ENCODE measurements at places on chromosomes 7 and 10.

DNA sequence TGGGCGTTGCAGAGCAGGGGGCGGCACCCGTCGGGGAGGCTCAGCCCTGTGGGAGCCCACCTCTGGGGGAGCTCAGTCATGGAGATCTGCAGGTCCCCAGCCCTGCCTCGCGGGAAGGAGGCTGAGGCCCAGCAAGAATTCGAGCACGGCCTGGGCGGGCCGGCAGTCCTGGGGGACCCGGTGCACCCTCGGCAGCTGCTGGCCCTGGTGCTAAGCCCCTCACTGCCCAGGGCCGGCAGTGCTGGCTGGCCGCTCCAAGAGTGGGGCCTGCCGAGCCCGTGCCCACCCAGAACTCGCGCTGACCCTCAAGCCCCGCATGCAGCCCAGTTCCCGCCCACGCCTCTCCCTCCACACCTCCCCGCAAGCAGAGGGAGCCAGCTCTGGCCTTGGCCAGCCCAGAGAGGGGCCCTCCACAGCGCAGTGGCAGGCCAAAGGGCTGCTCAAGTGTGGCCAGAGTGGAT is 76.2 kb downstream of the TMEM26 start:
- DNase-seq, result no peak

DNA sequence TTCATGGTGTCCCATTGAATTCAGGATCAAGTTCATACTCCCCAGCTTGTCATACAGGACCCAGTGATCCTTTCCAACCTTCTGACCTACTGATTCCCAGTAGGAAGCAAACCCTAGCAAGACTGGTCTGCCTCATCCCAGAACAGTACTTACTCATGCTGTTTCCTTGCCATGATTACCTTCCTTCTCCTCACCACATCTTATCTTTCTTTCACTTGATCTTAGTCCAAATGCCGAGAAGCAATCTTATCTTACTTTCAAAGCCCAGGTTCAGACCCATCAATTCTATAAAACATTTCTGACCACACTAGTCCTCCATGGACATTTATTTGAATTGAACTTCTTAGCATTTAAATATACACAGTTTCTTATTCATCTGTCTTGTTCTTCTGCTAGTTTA is 26.6 kb upstream of the ATRNL1 start:
- no peak for DNase-seq

GRCh38 chr7:101315336-101315735 is 6.3 kb downstream of the IFT22 start:
- DNase-seq, result peak; percentile 64

- no peak for DNase-seq
Observed at GRCh38 chr7:99195867-99196266, 12.0 kb downstream of the KPNA7 start.

DNA sequence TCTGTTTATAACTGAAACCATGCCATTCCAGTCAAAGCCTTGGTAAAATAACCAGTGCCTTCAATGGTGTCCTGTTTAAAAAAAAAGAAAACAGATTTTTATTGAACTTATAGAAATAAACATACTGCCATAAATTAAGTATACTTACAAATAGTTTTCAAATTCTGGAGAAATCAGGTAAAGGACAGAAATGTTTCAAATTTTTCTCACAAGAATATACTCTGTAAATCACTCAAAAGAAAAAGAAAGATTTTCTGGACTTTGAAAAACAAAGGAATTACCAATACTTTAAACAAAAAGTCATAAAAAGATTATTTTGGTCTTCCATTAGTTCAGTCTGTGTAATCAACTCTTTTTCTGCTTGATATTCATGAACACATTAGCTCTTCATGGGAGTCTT is 23.9 kb downstream of the MRPL32 start:
- no peak for DNase-seq

DNA sequence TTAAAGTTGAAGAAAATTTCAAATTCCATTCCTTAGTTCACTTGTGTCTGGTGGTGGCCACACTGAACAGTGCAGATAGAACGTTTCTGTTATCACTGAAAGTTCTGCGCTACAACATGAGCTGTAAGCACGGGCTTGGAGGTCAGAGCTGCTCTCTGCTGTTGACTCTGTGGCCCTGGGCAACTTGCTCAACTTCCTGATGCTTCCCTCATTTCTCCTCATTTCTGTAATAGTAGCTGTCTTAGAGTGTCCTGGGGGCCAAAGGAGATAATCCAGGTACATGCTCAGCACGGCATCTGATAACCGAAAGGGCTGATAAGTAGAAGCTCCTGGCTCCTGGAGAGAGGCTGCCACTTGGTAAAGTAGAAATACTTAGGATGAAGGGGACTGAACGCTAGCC is 92.3 kb upstream of the DUSP5 start:
- DNase-seq, result no peak

DNA sequence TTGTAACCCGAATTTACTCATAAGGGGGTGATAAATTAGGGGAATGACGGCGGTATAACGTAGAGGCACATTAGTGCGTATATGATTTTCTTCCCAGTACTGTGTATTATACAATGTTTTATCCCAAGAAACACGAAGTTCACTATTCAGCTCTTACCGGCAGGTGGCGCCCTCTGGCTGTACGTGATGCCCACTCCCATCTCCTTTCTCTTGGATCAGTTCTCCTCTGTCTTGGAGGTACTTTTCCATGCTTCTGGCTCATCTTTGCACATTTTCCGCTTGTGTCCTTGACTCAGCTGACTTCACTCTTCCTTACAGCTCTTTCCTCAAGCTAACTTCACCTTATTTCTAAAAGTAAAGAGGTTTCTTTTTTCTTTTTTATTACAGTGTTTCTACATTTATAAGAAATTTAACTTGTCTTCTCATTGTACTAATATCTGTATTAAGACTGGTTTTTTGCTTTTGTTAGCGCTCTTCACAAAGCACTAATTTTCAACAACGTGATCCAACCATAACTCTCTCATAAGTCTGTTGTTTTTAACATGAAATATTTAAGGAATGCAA is 21.3 kb downstream of the TMEM176B start:
- peak; percentile 81 for DNase-seq

DNA sequence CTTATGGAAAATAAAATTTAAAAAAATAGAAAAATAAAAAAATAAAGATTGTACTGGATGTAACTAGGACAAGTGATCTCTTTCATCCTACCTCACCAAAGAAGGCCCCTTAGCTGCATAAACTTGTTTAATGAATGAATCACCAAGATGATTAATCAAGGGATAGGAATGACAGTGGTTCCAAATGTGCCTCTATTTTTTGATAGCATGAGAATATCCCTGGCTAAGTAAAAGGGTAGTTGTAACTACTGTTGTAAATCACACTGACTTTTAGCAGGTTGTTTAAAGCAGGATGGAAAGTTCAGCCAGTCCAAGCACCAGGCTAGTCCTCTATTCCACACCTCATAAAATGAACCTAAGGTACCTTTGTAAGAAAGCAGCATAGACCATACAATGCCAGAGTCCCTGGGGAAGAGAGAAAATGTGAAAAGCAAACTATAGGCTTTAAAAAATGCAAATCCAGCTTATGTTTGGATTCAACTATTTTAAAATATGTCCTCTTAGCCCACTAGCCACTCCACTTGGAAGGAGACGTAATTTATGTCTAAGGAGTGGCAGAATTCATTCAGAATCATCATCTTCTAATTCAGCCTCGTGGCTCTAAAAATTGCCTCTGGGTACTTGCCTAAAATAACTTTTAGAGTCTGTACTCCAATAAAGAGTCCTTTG is 126.8 kb downstream of the SKIDA1 start:
- no peak for DNase-seq

- DNase-seq, result no peak
Observed at GRCh38 chr10:10326116-10326515, 691.6 kb upstream of the CELF2 start.

DNA sequence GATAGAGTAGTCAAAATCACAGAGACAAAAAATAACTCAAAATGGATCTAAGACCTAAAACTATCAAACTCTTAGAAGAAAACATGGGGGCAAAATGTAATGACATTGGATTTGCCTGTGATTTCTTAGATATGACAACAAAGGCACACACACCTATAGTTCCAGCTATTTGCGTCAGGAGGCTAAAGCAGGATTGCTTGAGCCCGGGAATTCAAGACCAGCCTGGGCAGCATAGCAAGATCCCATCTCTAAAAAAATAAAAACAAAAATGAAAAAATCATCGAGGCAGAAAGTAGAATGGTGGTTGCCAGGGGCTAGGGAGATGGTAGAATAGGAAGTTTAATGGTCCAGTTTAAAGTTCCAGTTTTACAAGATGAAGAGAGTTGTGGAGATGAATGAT is 113.3 kb downstream of the NRF1 start:
- DNase-seq, result no peak

DNA sequence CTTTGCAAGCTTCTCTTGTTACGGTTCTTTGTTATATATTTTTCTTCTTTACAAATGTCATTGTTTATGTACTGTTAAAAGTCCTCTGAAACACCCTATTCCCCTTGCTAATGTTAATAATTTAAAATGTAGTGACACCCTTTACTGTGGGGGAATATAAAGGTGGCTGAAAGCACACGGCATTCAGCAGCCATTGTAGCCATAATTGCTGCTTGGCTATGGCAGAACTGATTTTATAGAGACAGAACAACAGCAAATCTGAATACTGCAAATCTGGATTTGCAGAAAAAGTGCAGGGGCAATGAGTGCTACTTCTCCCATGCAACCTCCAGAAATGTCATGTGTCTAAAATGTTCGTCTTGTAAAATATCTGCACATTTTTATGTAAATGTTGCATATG is 3.7 kb upstream of the WASL start:
- no peak for DNase-seq

GRCh38 chr7:31651234-31652062 is 35.6 kb upstream of the PPP1R17 start:
- DNase-seq, result no peak

DNA sequence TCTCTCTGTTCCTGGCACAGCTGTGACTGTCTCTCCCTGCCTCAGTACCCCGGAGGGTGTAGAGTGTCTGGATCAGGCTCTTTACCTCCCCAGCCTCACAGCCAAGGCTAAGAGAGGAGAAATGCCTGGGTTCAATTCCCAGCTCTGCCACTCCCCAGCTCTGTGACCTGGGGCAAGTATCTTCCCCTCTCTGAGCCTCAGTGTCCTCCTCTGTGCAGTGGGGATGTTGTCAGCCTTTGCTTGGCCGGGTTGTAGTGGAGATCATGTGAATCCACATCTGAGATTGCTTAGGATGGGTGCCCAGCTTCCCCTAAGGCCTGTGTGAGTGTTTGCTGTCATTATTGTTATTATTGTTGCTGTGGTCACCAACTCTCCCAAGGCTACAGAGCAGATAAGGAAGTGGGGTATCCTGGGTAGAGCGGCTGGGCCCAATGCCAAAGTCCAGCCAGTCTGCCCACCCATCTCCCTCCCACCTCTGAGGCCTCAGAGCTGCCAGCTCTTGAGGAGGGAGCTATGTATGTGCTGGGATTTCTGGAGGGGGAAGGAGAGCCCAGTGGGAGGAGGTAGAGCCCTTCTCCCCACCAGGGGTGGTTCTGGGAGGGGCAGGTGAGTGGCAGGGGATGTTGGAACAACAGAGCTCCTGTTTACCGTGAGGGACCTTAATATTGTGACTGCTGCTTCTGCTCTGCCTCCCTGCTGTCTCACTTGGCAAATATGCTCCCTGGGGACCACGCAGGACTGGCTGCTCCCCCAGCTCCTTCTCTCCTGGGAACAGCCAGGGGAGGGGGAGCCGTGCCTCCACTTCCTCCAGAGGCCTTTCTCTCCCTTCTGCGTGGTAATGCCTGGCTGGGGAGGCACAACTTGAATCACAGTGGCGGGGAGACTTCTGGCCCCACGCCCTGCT is 170.5 kb downstream of the RPS24 start:
- no peak for DNase-seq

DNA sequence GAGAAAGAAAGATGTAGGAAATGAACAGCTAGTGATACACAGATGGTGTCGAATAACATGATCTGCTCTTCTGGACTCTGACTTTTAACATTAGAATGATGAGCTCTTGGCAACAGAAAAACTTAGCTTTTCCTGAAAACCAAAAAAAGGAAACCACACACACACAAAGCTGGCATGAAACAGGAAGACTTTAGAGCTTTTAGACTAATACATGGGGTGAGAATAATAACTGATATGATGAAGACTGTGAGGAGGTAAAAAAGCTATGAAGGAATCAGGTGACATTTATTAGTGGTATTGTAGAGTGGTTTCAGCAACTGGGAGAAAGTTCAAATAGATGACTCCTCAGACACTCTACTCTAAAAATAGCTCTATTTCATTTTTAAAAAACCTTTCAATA is 491.9 kb downstream of the PARD3 start:
- no peak for DNase-seq

- DNase-seq, result peak; percentile 71
Observed at GRCh38 chr10:50621968-50622705, 1.6 kb downstream of the SGMS1 start.

DNA sequence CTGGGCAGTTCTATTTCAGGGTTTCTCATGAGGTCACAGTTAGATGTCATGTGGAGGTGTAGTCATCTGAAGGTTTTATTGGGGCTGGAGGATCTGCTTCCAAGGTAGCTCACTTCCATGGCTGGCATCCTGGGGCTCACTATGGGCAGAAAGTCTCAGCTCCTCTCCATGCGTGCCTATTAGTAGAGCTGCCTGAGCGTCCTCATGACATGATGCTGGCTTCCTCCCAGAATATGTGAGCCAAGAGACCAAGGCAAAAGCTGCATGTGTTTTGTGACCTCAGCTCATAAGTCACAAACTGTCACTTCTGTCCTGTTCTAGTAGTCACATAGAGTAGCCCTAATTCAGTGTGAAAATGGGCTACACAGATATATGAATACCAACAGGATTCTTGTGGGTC is 524.4 kb downstream of the SUGCT start:
- DNase-seq, result no peak

GRCh38 chr7:70060298-70061068 is 462.2 kb downstream of the AUTS2 start:
- no peak for DNase-seq

GRCh38 chr7:25029075-25029474 is 49.1 kb upstream of the OSBPL3 start:
- DNase-seq, result peak; percentile 25

GRCh38 chr7:103541026-103541425 is 95.0 kb upstream of the SLC26A5 start:
- no peak for DNase-seq

DNA sequence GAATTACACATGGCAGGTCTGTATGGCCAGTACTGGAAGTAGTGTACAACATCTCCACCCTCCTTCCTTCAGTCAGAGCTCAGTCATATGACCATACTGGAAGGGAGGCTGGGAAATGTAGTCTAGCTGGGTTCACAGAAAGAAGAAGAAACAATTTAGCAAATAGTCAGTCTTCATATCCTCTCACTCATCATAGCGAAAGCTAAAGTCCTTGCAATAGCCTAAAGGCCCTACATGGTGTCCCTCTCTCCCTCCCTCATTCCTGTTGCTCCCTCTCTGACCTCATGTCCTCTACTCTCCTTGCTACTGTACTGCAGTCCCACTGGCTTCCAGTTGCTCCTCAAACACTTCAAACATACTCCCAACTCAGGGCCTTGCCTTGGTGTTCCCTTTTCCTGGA is 4.3 kb upstream of the CALU start:
- no peak for DNase-seq

GRCh38 chr10:65571011-65571570 is 1354.7 kb upstream of the LRRTM3 start:
- no peak for DNase-seq

Measured in activated CD4-positive, alpha-beta memory T cell treated with anti-CD3 and anti-CD28 coated beads for 36 hours (primary cell).